ENCODE measurements at places on chromosomes 1 and 21.

DNA sequence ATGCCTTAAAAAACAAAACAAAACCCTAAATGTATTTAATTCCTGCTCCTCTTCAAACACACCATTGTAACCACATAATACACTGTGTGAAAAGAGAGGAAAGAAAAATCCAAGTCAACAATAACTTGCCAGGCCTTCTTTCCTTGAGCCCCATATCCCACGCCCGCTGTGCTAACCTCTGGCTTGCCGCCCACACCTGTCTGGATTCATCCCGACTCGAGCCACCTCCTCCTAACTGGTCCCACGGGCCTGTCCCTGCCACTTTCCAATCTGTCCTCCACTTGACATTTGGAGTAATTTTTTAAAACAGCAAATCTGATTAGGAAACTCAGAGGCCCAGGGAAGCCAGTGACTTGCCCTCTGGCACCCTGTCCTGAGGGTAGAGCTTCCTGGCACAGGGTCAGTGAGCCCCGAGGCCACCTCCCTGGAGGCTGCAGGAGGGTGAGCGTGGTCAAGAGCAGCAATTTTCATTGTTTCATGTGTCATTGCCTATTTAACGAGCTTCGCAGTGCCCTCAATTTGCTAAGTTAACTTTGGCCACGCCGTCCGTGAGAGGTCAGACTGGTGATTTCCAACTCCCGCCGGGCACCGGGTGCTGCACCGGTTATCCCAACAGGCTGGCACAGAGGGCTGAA lies 54.1 kb downstream of the B3GALT5 start:
- DNase-seq = no peak

DNA sequence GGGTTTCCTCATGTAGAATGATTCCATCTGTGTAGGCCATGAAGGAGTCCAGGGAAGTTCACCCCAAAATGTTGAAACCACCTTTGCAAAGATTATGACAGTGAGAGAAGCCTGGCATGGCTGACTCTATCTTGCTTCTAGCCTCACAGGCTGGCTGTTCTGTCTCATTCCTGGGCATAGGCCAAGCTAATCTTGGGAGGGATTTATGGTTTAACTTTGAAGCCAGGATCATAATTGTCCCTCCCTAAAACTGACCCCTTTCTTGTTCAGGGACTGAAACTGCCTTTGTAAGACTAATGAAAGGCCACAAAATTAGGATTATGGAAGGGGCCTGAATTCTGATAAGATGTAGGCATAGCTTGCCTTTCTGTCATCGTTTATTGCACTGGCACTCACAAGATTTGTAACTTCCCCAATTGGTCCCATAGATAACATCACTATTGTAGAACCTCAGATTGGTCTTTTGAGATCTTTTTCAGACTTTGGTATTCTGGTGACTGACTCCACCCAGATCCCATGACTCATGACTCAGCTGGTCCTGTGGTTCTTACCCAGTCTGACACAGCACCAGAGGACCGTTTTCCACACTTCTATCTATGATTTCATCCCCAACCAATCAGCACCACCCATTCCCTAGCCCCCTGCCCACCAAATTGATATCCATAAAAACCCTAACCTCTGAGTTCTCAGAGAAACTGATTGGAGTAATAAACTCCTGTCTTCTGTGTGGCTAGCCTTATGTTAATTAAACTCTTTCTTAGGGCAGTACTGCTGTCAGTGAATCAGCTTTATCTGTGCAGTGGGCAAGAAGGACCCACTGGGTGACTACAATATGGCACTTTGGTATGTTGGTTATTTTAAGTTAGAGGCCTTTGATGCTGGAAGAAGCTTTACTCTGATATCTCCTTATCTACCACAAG lies 13.6 kb upstream of the LAMTOR5 start:
- peak; percentile 58 for DNase-seq

DNA sequence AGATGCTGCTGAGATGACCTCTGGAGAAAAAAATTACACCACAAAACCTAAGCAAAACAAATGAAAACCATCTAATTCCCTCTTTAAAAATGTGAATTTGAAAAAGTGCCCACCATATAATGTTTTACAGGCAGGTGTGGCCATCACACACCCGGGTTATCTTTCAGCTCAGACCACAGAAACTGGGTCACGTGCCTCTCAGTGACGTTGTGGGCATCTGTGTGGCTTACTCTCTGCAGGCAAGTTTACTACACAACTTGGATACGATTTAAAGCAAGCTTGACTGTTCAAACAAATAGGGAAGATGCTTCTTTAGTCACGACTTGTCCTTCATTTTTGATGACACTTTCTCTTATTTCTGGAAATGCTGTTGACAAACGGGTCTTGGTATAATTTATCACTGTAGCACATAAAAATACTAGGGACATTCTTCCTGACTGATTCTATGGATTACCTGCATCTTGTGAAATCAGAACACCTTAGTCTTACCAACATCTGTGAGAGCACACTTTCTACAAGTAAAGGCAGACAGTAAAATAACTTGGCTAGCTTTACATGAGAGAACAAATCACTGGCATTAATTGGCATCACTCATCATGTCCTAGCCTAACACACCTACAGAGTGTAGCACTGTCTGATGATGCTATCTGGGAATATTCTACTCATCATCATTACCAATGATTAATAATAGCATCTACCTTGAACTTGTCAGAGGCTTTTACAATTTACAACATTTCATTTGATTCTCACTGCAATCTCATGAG lies 89.3 kb upstream of the EDEM3 start:
- no peak for DNase-seq

- no peak for DNase-seq
Measured at GRCh38 chr1:178055779-178056471, 38.0 kb upstream of the RASAL2 start.

DNA sequence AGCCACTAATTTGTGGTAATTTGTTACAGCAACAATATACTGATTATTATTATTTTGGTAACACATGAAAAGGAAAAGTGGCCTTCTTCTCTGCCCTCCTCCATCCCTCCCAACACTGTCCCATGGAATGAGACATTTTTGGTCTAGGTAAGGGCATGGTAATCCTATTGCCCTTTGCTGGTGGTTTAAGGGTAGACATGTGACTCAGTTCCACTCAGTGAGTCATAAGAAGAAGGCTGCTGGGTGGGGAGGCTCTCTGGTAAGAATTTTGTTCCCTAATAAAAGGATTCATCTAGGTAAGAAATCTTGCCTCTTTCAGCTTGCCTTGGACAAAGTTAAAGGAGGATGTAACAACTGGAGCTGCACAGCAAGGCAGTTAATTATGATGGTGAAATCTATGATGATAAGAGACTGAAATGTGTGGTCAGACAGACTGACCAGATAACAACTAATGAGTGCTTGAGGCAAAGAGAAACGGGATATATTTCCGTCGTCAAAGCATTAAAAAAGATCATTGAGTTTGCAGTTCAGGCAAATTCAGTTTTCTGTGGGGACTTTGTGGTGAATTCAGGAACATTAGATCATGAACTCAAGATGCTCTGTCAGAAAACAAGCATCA lies 232.0 kb upstream of the KCNK2 start:
- DNase-seq = no peak

DNA sequence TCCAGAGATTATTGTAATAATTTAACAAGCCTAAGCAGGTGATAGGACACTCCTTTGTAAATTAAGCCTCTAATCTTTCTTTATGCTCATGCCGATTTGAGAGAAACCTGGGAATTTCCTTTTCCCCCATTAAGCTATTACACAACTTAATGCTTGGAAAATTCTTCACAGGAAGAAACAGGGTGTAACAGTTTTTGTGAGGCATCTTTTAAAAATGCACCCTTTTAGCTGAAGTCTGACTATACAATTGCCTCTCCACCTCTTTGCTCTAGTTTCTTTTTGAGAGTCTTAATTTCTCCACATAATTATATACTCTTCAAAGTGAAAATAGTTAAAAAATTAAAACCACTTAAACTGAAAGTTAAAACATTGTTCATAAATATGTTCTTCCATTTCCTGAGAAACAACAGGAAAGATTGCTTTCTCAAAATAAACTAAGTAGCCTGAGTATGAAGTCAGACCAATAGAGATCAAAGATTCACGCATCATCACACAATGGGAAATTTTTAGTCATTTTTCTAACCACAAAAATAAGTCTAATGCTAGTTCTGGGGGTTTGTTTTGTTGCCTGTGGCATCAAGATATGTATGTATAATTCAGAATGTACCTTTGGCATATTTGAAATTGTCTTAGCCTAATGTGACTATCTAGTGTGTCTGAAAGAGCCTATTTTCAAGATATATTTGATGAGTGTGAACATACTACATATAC lies 34.7 kb downstream of the LRRC8D start:
- peak; percentile 65 for DNase-seq

GRCh38 chr1:233514946-233515391 lies 98.9 kb upstream of the KCNK1 start:
- DNase-seq = no peak
